Lower leg skin (tissue), 4 donors: ENCODE measurements at places on chromosomes 13 and 19.

DNA sequence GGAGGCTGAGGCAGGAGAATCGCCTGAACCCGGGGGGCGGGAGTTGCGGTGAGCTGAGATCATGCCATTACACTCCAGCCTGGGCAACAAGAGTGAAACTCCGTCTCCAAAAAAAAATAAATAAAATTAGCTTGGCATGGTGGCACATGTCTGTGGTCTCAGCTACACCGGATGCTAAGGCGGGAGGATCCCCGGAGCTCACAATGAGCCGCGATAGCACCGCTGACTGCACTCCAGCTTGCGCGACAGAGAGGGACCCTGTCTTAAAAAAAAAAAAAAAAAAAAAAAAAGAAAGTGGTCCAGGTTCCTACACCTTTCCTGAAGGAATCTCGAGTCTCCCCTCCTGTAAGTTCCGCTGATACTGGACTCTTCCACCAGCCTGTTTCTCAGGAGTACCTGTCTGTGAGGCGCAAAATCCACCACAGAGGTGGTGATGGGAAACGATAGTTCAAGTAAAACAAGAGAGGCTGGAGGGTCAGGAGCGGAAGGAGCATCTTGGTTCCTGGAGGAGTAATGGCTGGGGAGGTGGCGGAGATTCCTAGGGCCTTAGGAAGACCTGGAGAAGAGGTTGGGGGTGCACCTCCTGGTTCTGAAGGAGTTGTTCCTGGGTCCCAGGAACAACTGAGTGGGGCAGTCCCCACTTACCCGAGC, 471 bp downstream of the FUT1 start:
- no peak for DNase-seq

- no peak for DNase-seq
Observed at GRCh38 chr13:60258349-60258748, 94.6 kb upstream of the DIAPH3 start.

DNA sequence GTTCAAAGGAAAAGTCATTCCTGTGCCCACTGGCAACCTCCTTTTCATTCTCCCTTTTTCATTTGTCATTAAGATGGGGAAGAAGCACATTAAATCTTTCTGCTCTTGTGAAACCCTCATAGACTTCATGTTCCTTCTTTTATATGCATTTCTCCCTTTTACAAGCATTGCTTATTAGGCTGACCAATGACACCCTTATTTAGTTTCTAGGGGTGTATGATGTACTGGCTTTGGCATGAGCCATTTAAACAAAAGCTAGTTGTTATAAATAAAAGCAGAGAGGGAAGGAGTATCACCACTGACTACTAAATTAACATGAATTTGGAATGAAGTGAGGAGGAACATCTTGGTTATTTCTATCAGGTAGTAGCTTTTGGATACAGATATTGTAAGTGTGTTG, 68.2 kb upstream of the PCDH9 start:
- no peak for DNase-seq

DNA sequence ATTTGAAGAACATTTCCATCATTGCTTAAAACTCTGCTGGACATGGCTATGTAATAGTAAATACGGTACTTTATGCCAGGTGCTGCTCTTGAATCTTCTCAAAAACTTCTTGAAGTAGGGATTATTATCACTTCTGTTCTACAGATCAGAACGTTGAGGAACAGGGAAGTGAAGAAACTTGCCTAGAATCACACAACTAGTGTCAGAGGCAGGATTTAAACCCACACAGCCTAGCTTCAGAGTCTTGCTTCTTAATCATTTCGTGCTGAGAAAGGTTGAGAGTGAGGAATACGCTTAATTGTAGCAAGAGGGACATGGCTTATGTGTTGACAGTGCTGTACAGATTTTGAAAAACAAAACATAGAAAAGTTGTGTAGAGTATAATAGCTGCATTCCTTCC, 13.5 kb downstream of the TM9SF2 start:
- no peak for DNase-seq

DNA sequence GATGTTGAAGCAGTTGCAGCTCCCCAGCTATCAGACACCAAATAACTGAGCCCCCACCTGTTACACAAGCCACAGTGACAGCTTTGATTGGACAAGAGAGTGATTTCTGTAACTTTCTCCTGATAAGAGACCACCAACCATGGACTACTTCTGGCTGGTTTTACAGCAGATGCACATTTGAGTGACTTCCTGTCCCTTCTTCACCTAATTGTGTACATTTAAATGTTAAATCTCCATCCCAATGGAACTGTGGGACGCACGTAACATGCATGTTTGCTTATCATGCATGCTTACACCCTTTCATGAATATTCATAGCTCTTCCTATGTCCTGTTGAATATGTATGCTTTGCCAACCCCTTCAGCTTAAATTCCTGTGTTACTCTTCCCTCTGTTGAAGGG, 6.0 kb upstream of the TNFSF11 start:
- no peak for DNase-seq

- DNase-seq: no peak
Observed at GRCh38 chr19:36008336-36008978, at the start of gene SYNE4. Gene SYNE4, minus strand, starts transcription at chr19:36008813. Its CDS starts 132 bp downstream, at chr19:36008681.

GRCh38 chr19:17751103-17751911, at the start of gene FCHO1:
Gene FCHO1, plus strand, starts transcription at chr19:17751477. Its CDS starts 3,688 bp downstream, at chr19:17755165.
- DNase-seq: no peak

GRCh38 chr13:85737952-85738351, 61.3 kb downstream of the SLITRK6 start:
- DNase-seq: no peak

GRCh38 chr13:91278291-91278690, 69.2 kb upstream of the MIR17HG start:
- no peak for DNase-seq

DNA sequence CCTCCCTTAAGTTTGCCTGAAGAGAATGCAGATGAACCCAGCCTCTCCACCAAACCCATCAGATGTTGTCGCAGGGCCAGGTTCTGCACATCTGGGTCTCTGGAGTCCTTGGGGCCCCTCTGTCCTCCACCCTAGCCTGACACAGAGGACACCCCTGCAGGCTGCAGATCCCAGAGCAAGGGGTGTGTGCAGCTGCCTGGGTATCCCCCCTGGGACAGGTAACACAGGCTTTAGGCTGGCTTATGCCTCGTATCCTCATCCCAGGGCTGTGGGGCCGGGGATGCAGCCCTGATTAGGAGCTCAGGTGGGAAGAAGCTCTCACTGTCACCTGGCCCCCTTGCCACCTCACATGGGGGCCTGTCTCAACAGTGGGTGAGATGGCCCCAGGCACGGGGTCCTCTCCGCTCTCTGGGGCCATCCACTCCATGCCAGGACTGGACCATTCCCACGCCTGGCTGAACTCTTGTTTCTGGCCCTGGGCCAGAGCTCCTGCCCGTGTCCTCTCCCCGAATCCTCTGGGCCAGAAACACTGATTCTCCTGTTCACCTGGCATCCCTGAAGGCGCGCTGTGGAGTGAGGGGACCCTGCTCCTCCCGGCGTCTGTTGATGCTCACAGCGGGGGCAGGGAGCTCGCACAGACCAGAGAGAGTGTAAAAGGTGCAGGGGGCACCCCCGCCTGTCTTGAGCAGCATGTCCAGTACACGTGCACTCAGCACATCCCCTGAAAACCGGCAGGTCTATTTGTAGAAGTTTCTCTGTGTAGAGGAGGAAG, 38.7 kb upstream of the TPM4 start:
- peak; percentile 80 for DNase-seq

- no peak for DNase-seq
Observed at GRCh38 chr19:12872941-12873890, 8.0 kb downstream of the DNASE2 start.

- no peak for DNase-seq
Observed at GRCh38 chr13:36973621-36974295, 25.4 kb downstream of the ALG5 start.

DNA sequence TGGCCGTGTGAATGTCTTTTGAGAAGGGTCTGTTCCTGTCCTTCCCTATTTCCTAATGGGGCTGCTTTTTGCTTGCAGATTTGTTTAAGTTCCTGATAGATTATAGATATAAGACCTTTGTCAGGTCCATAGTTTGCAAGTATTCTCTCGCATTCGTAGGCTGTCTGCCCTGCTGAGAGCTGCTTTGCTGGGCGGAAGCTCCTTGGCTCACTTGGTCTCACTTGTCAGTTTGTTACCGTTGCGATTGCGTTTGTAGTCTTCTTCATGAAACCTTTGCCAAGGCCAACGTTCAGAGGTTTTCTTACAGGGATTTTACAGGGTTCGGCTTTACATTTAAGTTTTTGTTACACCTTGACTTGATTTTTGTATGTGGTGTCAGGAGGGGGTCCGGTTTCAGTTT, 44.0 kb upstream of the TFDP1 start:
- no peak for DNase-seq

GRCh38 chr13:19607523-19608078, 25.9 kb upstream of the MPHOSPH8 start:
- no peak for DNase-seq

DNA sequence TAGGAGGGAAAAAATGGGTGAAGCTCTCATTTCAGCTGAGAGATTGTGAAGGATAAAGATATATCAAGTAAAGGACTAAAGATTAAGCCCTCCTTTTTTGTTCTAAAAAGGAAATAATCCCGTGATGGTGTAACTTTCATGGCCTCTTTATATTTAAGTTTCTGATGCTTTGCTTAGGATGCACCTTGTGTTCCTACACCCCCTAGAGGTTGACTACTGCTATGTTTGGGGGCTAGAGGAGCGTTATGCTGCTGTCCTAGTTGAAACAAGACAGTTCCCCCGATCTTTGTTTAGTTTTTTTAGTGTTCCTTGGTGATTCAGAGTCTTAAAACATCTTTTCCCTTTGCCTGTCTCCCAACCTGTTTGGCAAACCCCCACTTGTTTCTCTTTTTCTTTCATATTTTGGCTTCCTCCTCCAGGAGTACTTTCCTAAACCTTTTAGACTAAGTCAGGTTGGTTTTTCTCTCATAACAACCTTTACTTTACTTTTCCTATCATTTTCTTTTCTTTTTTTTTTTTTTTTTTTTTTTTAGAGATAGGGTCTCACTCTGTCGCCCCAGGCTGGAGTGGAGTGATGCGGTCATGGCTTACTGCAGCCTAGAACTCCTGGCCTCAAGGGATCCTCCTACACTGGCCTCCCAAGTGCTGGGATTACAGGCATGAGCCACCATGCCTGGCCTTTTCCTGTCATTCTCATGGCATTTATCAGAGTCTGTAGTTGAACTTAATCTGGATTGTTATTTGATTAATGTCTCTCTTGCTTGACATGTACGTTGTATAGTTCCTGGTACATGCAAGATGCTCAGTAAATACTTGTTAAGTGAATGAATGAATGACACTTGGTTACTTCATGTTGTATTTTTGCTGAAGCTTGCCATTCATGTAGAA, 2.8 kb downstream of the UBA2 start:
- no peak for DNase-seq

GRCh38 chr19:46697204-46697960, 19.5 kb downstream of the PRKD2 start:
- DNase-seq: peak; percentile 87
